ENCODE measurements at places on chromosomes 5 and 9. TPM values are rescaled to one million over a fixed set of nuclear protein-coding genes. Genes with fewer than 3 reads are reported as not detected.

The PCDHA1 gene
- not detected for polyA plus RNA-seq

The AHRR gene
- 1.8 TPM for polyA plus RNA-seq

The CCNJL gene
- polyA plus RNA-seq, result not detected

The MEF2C gene
- 25.1 TPM for polyA plus RNA-seq

The ZNF454 gene
- polyA plus RNA-seq, result not detected

The ARHGEF39 gene
- 21.7 TPM for polyA plus RNA-seq

The FAM221B gene
- polyA plus RNA-seq, result not detected

The ARL14EPL gene
- not detected for polyA plus RNA-seq

The NPM1 gene
- 6,654 TPM for polyA plus RNA-seq

The SHC3 gene
- not detected for polyA plus RNA-seq

The TLE1 gene
- polyA plus RNA-seq, result not detected

The HEMGN gene
- polyA plus RNA-seq, result 137 TPM

The NPR2 gene
- 10.5 TPM for polyA plus RNA-seq

The GLDC gene
- not detected for polyA plus RNA-seq

The ANKRD31 gene
- 0.04 TPM for polyA plus RNA-seq

The KCNT1 gene
- not detected for polyA plus RNA-seq

The PLPPR1 gene
- polyA plus RNA-seq, result not detected

The SPATA31A3 gene
- polyA plus RNA-seq, result 0.11 TPM

The CHSY3 gene
- not detected for polyA plus RNA-seq

The STPG3 gene
- not detected for polyA plus RNA-seq

The TPPP gene
- not detected for polyA plus RNA-seq

The SMU1 gene
- polyA plus RNA-seq, result 15.0 TPM

The EIF4E1B gene
- not detected for polyA plus RNA-seq

The DAB2 gene
- 18.2 TPM for polyA plus RNA-seq

All from K562 (cell line).